ENCODE measurements at places on chromosomes 2 and 18.

GRCh38 chr18:48736321-48737260 lies 197.8 kb downstream of the CTIF start:
- DNase-seq, result peak; percentile 55

DNA sequence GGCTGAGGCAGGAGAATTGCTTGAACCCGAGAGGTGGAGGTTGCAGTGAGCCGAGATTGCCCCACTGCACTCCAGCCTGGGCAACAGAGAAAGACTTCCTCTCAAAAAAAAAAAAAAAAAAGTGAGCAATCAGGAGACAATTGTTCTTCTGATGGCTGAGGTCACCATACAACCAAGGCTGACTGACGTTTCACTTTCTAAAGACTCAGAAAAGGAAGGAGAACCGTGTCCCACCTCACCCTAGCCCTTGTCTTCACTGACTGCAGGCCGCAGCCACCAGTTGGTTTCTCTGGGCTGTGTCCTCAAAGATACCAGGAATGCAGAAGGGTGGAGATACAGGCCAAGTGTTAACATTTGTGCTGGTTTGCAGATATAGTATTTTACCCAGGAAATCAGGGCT lies 7.7 kb upstream of the SLC35F6 start:
- no peak for DNase-seq

GRCh38 chr18:61964616-61965015 lies 71.8 kb upstream of the RNF152 start:
- DNase-seq, result no peak

- no peak for DNase-seq
Observed at GRCh38 chr2:129812071-129812470, 167.4 kb upstream of the RAB6C start.

- DNase-seq, result no peak
Observed at GRCh38 chr2:46548521-46549144, 69.3 kb downstream of the TMEM247 start.

DNA sequence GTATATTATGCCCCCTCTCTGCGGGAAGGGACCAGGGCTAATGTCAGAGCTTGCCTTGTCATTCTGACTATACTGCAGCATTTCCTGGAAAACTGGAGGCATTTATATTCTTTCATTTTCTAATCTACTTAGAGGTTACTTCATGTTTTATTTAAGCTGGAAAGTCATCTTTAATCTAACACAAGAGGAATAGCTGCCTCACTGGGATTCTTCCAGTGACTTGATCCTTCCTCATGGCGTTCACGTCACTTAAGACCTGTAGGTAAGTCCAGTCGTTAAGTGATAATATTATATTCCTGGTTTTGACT lies 727.6 kb upstream of the DDX18 start:
- no peak for DNase-seq

- no peak for DNase-seq
Observed at GRCh38 chr2:128158176-128158575, 67.2 kb downstream of the UGGT1 start.

DNA sequence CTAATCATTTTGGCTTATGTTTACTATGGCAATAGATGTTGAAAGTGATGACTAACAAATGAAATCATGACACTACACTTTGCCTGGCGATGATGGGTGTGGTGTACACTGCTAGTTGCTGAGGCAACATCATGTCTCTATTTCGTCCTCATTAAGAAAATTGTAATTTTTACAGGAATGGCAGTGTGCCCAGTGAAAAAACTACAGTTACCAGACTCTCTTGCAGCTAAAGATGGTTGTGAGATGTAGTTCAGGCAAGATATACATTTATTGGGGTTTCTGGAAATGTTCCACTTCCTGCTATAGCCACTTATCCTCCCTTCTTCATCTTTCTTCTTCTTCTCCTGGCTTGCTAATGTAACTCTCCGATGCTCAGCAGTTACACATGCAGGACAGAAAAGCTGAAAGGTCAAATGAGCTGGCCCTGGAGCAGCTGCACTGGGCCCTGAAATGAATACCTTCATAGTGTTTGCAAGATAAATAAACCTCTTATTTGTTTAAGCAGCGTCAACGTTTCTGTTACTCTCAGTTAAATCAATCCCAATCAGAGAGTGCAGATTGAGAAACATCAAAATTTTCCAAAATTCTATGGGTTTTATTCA lies 46.0 kb downstream of the SOCS6 start:
- no peak for DNase-seq

GRCh38 chr18:24543086-24543794 lies 82.8 kb downstream of the HRH4 start:
- DNase-seq, result no peak

DNA sequence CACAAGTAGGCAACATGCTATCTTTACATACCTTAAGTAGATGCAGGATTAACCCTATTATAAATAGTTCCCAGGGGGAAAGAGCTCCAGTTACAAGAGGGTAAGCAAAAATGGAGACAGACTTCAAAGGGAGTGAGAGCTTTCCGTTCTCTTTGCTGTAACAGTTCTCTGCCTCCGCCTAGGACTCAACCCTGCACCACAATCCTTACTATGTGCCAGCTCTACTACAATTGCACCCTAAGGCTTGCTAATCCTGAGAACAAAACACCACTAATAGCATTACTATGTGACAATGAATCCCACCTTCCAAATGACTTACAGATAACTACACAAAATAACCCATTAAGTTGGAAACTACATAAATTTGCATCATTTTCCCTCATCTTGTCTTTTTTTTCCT lies 7.7 kb downstream of the ZBTB14 start:
- DNase-seq, result no peak

DNA sequence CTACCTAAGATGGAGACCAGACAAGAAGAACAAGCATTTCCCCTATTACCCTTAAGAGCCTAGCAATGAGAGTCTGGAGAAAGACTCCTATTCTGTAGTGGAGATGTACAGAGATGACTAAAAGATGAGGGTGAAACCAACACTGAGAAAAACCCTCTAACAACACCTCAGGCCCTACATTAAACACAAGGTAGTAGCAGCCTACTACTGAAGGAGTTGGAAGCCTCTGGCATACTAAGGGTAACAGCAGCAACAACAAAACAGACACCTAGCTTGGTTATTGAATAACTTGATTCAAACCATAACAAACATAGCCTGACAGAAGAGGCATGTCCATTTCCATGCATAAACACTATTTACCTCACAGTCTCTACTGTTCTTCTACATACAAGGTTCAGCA lies 60.5 kb downstream of the UGP2 start:
- no peak for DNase-seq

DNA sequence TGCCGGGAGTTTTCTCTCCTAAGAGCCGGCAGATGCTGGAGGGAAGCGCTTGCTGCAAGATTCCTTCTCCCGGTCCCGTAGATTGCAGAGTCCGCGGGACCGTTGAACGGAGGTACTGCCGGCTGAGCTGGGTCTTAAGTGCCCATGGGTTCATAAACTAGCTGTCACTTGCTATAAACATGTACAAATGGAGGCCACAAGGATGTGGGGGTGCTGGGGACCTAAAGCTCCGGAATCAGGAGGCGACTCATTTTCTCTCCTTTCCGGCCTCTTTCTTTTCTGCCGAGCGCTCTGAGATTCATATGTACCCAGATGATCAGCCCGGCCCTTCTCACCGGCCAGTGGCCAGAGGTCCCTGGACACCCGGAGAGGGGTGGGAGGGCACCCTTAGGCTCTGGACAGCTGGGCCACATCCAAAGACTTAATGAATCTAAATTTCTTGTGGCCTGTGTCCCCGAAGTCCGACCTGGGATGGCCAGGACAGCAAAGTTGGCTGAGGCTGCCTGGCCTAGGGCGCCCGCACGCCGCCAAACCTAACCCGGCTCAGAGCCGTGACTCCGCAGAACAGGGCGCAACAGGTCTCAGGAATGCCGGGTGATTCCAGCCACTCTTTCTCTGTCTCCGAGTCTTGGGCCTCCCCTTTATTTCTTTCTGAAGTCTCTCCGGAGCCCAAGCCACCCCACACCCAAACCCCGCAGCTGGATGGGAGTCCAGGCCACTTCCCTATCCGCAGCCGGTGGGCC lies 2.4 kb upstream of the PAX3 start:
- DNase-seq, result no peak

DNA sequence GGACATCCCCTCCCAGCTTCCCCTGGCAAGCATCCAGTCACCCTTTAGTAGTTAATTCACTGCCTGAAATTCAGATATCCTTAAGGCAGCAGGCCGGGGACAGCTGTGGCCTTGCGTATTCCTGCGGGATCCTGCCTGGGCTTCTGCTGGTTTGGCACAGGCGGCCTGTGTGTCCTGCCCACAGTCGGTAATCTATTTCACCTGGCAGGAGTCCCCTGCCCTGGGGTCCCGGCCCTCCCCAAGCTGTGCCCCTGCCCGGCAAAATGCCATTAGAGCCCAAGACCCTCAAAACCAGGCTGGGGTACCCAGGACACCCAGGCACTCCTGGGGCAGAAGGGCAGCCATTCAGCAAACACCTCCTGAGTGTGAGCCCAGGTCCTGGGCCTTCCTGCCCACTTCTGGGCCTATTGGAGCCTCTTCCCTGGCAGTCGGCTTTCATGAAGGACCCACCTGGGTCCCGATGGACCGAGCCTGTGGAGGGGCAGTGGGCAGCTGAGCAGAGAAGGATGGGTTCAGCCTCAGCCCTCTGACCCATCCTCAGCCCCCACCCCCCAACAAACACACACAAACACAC lies 11.6 kb downstream of the CROCC2 start:
- no peak for DNase-seq

DNA sequence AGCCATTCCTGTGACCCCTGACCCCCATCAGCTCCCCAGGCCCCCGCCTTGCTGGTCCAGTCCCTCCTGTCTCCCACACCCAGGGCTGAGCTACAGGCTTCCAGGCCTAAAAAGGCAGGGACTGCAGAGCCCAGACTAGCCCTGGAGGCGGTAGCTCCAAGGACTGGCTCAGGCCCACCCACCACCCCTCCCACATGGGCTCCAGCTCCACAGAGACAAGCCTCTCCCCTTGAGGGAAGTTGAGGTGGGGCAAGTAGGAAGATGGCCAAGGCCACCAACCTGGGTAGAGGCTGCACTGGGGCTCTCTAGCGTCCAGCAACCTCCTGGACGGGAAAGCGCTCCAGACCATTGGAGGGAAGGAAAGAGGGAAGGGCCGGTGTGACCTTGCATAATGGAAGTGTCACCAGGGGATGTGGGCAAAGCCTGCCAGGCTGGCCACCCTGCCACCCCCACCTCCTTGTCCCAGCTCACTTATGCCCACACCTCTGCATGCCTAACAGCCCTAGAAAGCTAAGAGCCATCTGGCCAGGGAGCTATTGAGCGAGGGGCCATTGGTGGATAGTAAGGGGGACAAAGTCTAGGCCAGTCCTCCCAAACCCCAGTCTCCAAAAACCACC lies 63.1 kb downstream of the TNS1 start:
- DNase-seq, result no peak

DNA sequence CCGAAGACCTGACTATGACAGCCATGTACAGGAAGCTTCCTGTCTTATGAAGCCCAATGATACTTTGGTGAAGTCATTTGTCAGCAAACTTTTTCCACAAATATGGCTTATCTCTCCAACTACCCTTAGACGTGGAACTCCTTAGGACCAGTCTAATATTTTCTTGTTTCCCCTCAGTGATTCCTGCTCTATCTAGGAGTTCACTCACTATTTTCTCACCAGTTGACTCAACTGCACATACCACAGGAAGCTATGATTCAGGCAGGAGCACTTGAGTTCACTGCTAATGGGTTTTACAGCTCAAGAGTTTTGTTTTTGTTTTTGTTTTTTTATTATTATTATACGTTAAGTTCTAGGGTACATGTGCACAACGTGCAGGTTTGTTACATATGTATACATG lies 109.3 kb downstream of the ANTXR1 start:
- DNase-seq, result peak; percentile 60

DNA sequence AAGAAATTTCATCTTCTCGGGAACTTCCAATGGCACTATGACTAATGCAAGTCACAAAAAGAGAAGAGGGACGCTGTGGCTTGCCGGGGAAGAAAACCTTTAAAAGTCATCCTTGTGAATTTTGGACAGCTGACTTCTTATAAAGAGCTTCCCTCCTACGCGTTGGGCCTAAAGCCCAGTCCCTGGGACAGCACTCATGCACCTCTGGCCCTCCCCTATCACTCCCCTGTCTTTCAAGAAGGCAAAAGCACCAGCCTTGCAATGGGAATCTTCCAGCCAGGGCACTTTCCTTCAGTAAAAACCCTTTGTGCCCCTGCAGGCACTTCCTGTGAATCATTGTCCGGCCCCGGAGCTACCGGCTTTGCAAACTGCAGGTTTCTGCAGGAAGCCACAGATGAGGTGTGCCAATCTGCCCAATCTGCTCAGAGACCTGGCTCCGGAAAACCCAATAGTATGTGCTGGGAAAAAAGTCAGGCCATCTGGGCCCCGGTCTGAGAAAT lies 7.1 kb downstream of the MREG start:
- no peak for DNase-seq

- peak; percentile 11 for DNase-seq
Observed at GRCh38 chr18:24068945-24069693, 54.6 kb downstream of the TTC39C start.

DNA sequence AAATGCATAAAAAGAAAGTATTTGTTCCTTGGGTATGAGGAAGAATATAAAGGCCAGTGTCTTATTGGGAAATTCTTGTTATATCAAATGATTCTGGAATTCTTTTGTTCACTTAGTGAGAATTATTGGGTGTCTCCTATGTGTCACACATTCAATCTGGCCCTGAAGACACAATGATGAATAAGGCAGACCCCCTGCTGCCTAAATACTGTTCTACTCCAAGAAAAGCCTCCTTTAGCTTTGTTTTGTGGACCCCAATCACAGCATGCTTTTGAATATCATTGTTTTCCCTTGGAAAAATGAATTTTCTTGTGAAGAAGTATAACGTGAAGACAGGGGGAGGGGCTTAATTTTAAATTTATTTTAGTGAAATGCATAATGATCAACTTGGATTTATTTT lies 682.4 kb downstream of the LRRTM4 start:
- DNase-seq, result no peak

GRCh38 chr2:112834396-112835037 lies 2.1 kb downstream of the IL1B start:
- no peak for DNase-seq

DNA sequence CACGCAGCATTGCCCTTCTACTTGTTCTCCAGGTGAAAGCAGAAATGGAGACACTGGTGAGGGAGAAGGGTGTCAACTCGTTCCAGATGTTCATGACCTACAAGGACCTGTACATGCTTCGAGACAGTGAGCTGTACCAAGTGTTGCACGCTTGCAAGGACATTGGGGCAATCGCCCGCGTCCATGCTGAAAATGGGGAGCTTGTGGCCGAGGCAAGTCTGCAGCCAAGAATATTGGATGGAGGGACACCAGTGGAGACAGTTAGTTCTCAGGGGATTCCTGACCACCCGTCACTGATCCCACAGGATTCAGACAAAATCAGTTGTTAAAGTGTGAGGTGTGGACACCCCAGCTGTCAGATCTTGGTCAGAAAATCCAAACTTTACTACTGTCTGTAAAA lies 43.2 kb upstream of the MAPRE3 start:
- no peak for DNase-seq

DNA sequence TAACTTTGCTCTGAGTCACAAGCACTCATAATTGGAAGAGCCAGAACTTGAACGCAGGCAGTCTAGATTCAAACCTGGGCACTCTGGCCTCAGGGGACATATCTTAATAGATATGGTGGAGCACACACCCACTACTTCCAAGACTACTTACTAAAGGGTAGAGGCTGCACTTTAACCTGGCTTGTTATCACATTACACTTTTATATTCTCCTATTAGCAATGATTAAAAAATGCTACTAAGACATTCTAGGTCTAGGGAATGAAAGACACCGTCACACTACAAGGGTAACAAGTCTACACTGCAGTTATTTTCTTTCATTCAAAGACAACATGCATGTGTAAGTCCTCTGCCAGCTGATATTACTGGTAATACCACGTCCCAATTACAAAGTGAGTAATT lies 258.8 kb downstream of the ZNF521 start:
- DNase-seq, result no peak

All from fibroblast of upper back skin (primary cell).